ENCODE measurements at places on chromosomes 4 and X.

DNA sequence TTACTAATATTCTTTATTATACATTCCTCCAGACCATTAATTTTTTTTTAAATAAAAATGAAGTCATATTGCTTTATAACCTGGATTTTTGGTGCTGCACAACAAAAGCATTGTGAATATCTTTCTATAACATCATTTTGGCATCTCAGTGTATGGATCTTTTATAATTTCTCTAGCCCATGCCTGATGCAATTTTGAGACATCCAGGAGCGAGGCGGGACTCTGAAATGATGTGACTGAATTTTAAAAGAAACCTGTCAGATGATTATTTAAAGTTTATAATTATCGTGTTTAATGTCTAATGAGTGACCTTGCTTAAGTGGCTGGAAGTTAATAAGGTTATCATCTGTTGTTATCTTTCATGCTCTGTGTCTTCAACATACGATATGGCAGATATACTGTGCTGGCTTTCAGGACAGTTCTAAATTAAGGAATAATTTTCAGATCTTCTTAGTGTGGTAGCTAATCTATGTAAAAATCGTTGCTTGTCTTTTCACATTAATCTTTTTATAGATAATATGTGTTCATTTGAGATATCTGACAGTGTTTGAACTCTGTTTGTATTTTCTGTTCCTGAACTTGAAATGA, 58.8 kb downstream of the KIT start:
- no peak for DNase-seq

- DNase-seq: no peak
These were observed 6.9 kb upstream of the ARX start for GRCh38 chrX:25022499-25023325.

GRCh38 chr4:66955784-66956183, 589.5 kb downstream of the CENPC start:
- DNase-seq: no peak

GRCh38 chr4:138775890-138776289, 239.7 kb upstream of the NOCT start:
- DNase-seq: no peak

GRCh38 chrX:39427492-39427891, 626.2 kb downstream of the MID1IP1 start:
- no peak for DNase-seq

- DNase-seq: no peak
These were observed 362.0 kb downstream of the CBLL2 start for GRCh38 chrX:22634751-22635150.

DNA sequence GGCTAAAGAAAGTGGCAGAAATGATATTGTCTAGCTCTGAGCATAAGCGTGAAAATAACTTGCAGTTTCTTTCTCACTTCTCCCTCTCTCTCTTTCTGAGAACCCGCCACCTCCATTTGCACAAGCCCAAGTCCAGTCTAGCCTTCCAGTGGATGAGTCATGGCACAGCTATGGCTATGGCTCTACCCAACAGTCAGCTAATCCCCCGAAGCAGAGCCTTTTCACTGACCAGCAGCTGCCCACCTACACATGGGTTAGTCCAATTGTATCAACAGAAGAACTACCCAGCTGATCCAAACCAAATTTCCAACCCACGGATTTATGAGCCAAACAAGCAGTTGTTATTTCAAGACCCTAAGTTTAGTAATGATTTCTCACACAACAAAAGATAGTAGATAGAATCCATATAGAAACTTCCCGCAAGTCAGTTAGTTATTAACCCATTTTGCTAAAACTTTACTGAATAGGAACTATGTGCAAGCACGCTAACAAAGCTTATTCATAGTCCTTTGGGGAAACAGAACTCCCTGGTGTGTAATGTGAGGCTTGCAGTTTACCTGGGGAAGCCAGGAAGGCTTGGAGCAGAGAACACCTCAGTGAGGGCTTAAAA, 282.3 kb downstream of the INPP4B start:
- DNase-seq: no peak

DNA sequence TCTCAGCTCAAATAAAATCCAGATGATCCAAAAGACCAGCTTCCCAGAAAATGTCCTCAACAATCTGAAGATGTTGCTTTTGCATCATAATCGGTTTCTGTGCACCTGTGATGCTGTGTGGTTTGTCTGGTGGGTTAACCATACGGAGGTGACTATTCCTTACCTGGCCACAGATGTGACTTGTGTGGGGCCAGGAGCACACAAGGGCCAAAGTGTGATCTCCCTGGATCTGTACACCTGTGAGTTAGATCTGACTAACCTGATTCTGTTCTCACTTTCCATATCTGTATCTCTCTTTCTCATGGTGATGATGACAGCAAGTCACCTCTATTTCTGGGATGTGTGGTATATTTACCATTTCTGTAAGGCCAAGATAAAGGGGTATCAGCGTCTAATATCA, 18.7 kb upstream of the TLR8 start:
- DNase-seq: no peak

Measured in NCI-H1105 treated with DMSO at 0.1 percent for 48 hours (cell line).